HFFc6 (cell line): ENCODE measurements at places on chromosomes 12 and 14. TPM values are rescaled to one million over a fixed set of nuclear protein-coding genes. Genes with fewer than 3 reads are reported as not detected.

- DNase-seq: no peak
Measured at GRCh38 chr14:83709116-83709515, 1820.8 kb upstream of the FLRT2 start.

DNA sequence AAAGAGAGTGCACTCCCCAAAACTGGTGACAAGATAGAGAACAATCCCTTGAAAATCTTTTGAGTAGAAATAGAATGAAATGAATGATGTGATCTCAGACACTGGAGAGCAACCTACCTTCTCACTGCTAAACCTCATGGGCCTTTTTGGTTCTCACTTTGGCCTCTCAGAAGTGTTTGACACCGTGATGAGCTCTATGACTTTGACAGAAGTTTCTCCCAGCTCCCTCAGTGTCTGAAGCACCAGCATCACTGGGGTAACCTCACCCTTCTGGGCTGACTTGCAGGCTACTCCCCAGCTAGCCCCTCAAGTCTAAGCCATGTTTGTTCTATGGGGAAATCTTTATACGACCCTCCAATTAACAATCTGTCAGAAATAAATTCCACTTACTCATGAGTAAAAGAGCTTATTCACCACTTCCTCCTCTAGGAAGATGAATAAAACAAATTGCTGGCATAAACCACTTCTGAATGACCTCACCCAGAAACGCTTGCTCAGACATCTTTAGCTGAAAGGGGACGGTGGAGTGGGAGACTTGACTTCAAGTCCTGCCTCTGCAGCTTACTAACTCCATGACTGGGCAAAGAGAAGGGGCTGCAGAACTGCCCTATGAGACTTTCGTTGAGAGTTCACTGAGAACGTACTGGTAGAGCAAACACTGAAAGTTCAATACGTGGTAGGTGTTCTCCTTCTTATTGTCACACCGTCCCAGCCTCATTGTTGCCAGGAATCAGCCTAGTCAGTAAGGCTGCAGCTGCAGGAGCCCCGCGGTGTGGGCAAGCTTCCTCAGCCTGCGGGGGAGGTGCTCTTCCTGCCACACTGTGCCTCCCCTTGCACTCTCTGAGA, 46.5 kb downstream of the ST8SIA1 start:
- DNase-seq: no peak

DNA sequence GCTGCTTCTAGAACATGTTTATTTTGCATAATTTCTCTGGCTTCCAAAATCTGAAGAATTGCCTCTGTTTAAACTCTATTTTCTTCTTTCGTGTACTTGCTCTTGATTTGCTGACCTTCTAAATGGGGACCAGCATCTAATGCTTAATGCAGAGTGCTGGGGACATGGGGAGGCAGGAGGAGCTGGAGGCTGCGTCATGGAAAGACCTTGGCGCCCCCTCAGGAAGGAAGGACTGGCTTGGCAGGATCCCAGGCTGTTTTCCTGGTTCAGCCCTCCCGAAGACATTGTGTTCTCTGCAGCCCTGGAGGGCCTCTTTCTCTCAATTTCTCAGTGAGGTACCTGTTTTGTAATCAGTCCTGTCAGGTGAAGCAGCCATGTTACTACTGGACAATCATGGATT, 5.5 kb downstream of the PRKCH start:
- no peak for DNase-seq

DNA sequence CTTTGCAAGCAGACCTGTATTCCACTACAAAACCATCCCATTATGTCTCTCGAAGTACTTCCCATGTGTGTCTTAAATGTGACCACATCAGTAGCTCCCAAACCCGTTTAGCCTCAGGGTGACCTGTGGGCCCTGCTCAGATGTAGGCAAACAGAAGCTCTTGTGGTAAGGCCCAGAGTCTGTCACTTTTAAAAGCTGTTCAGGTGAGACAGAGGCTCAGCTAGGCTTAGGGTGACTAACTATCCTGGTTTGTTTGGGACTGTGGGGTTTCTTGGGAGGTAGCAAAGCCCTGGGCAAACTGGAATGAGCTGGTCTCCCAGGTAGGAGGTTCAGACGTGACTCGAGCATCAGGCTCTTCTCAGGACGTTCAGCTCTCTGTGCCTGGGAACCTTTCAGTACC, 64.5 kb upstream of the VASH1 start:
- DNase-seq: no peak

Gene NANOG
- not detected in 3 replicates for total RNA-seq

Gene PLEKHG7
- not detected in 3 replicates for total RNA-seq

Gene KRT79
- not detected in 3 replicates for total RNA-seq

Gene GLS2
- total RNA-seq: not detected in 3 replicates

Gene GLIPR1L2
- 0.19 to 1.3 TPM (median 0.34 TPM) in 3 replicates for total RNA-seq
